ENCODE measurements at places on chromosomes 5 and 9. TPM values are rescaled to one million over a fixed set of nuclear protein-coding genes. Genes with fewer than 3 reads are reported as not detected.

Gene PPIP5K2
- total RNA-seq = 24.6 TPM

Gene LHX3
- total RNA-seq = not detected

Gene ARHGEF37
- 17.7 TPM for total RNA-seq

Gene MCC
- total RNA-seq = 47.9 TPM

Gene CEL
- 0.74 TPM for total RNA-seq

Gene CMBL
- 5.9 TPM for total RNA-seq

Gene C7
- total RNA-seq = 385 TPM

Gene PCDHGB2
- 8.3 TPM for total RNA-seq

Gene BSPRY
- total RNA-seq = 3.9 TPM

Gene PDE6A
- total RNA-seq = 0.25 TPM

DNA sequence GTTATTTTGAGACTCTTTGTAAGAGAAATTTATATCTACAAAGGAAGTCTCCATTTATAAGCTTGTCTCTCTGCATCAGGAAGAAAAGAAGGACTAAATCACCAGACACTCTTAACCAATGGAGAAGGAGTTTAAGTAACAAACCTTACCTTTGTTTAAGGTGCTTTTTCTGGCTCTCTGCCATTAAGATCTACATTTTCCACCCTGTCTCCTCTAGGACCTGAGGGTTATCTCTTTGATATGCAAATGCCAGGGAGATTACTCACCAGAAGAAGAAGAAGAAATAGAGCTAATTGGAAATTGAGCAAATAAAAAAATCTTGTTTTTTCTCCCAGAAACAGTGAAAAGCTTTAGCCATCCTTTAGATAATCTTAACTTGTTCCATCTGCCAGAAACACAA is 60.9 kb downstream of the CDKN2A start:
- H3K27me3 ChIP-seq = no peaks in the 10 kb centered on the region
- no peak overlapping the region for H3K27ac ChIP-seq
- H3K4me1 ChIP-seq = no peaks in the 10 kb centered on the region
- H3K4me3 ChIP-seq = no peak overlapping the region
- H3K36me3 ChIP-seq = no peaks in the 10 kb centered on the region
- DNase-seq = no peak

DNA sequence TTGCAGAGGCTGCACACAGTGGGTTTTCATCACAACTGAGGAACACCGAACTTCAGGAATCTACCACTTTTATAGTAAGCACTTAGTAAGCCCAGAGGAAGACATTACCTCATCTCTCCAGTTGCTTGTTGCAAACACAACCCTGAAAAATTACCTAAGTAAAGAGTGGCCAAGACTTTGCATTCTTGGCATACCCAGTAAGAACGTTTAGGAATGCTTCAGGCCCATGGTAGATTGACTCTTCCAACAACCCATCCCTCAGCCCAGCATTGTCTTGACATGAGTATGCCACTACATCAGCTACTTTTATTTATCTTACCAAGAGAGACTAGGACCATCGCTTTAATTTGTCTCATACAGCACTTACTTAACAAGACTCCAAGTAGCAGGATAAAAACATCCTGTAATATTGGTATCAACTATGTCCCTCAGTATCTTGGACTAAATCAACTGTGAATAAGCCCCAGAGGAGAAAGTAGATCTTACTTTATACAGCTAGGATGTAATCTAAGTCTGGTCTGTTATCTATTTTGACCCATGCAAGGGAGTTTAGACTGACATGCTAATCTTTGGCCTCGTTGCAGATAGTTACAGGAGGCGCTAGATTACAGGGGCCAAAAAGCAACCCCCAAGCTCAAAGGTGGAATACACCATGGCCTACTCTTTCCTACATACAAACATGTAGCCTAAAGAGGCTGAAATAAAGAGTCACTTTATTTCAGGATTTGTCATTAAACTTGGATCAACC is 114.9 kb downstream of the INVS start:
- no peaks in the 10 kb centered on the region for H3K36me3 ChIP-seq
- no peak overlapping the region for H3K27ac ChIP-seq
- H3K27me3 ChIP-seq = no peaks in the 10 kb centered on the region
- H3K4me1 ChIP-seq = no peaks in the 10 kb centered on the region
- DNase-seq = no peak

DNA sequence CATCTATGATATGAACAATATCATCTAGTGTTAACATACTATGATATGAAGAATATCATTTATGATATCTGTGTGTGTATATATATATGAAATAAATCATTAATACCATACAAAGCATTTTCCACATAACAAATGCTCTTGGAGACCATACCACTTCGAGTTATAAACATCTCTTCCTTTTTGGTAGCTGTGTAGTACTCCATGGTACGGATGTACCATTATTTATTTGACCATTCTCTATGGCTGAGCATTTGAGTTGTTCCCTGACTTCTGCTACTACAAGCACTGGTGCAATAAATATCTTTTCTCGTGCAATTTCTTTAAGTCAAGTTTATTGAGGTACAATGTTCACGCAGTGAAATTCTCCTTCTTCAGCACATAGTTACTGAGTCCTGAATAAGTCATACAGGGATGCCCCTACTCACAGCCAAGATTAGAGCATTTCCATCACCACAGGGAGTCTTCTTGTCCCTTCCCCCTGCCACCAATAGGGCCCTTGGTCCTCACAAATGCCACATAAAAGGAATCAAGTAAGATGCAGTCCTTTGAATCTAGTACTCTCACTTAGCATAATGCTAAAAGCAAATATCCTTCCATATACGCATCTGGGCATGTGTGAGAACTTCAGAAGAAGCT is 75.2 kb upstream of the SLC25A48 start:
- no peaks in the 10 kb centered on the region for H3K36me3 ChIP-seq
- no peak for DNase-seq
- no peaks in the 10 kb centered on the region for H3K4me1 ChIP-seq
- no peaks in the 10 kb centered on the region for H3K27me3 ChIP-seq
- H3K4me3 ChIP-seq = no peak overlapping the region

- H3K36me3 ChIP-seq = peaks cover 32% of the 10 kb centered on the region
- DNase-seq = no peak
- H3K27me3 ChIP-seq = no peaks in the 10 kb centered on the region
- H3K4me1 ChIP-seq = peaks cover 15% of the 10 kb centered on the region
- no peak overlapping the region for H3K27ac ChIP-seq
- no peak overlapping the region for H3K4me3 ChIP-seq
Observed at GRCh38 chr9:127455324-127455992, 4.1 kb downstream of the LRSAM1 start.

GRCh38 chr9:1366276-1366675 is 316.1 kb downstream of the DMRT2 start:
- no peaks in the 10 kb centered on the region for H3K36me3 ChIP-seq
- H3K27me3 ChIP-seq = no peaks in the 10 kb centered on the region
- H3K4me1 ChIP-seq = no peaks in the 10 kb centered on the region
- H3K4me3 ChIP-seq = no peak overlapping the region
- DNase-seq = no peak
- no peak overlapping the region for H3K27ac ChIP-seq

DNA sequence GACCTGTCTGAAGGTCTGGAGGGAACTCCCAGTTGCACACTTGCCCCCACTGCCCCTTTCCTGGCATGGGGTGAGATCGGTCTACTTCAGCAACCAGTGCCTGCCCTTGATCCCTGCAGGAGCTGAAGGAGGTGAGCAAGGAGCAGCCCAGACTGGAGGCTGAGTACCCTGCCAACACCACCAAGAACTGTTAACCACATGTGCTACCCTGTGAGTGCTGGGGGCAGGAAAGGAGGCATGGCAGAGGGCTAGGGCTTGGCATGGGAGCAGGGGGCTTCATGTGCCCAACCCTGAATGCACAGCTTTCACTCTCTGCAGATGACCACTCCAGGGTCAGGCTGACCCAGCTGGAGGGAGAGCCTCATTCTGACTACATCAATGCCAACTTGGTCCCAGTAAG is 17.3 kb upstream of the SPTLC1 start:
- peaks cover 12% of the 10 kb centered on the region for H3K4me1 ChIP-seq
- H3K36me3 ChIP-seq = no peaks in the 10 kb centered on the region
- DNase-seq = no peak
- H3K27me3 ChIP-seq = no peaks in the 10 kb centered on the region
- H3K4me3 ChIP-seq = no peak overlapping the region

DNA sequence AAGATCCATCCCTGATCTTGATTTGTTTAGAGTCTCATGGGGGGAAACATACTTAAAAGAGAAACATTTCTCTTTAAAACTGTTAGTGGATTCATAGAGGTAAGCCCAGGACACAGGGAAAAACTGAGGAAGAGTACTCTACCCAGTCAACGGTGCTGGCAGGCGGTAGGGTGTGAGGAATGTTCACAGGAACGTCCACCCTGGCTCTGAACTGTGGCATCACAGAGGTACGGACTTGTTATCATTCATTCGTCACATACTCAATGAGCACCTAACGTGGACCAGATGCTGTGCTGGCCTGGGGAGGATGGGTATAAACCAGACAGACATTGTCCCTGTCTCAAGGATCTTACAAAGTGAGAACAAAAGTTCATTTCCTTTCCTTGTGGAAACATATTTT is 18.8 kb upstream of the PPARGC1B start:
- no peaks in the 10 kb centered on the region for H3K4me1 ChIP-seq
- no peaks in the 10 kb centered on the region for H3K27me3 ChIP-seq
- no peaks in the 10 kb centered on the region for H3K36me3 ChIP-seq
- no peak for DNase-seq
- H3K4me3 ChIP-seq = no peak overlapping the region
- H3K27ac ChIP-seq = no peak overlapping the region

DNA sequence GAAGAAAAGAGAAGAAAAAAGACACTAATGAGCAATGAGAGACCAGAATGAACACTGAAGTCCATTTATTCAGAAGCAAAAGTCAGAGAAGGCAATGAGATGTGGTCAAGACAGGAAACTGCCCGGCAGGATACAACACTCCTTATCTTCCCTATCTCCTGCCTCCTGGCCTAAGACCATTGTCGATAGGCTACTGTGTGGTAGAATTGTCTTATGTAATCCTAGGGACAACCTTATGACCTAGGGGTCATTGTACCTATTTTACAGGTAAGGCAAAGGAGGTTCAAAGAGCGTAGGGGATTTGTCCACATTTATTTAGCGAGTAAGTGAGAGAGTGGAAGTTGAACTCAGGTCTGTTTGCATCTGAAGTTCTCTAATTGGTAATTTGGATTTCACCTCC is 63.0 kb upstream of the PTPN3 start:
- no peak overlapping the region for H3K4me3 ChIP-seq
- no peak overlapping the region for H3K27ac ChIP-seq
- peaks cover 9% of the 10 kb centered on the region for H3K4me1 ChIP-seq
- no peaks in the 10 kb centered on the region for H3K36me3 ChIP-seq
- no peak for DNase-seq

GRCh38 chr9:122265149-122265915 is 650 bp downstream of the MRRF start:
- peak overlapping the region; percentile 73 for H3K4me3 ChIP-seq
- H3K36me3 ChIP-seq = no peaks in the 10 kb centered on the region
- peaks cover 39% of the 10 kb centered on the region for H3K4me1 ChIP-seq

GRCh38 chr9:16069671-16070454 is 517.0 kb downstream of the CCDC171 start:
- no peaks in the 10 kb centered on the region for H3K27me3 ChIP-seq
- no peak for DNase-seq
- no peak overlapping the region for H3K4me3 ChIP-seq
- no peaks in the 10 kb centered on the region for H3K4me1 ChIP-seq
- no peaks in the 10 kb centered on the region for H3K36me3 ChIP-seq

Measured in vagina (tissue), 2 donors.